ENCODE measurements at places on chromosomes 12 and 14. TPM values are rescaled to one million over a fixed set of nuclear protein-coding genes. Genes with fewer than 3 reads are reported as not detected.

The CLEC6A gene
- total RNA-seq, result not detected

The USP44 gene
- total RNA-seq, result 2.3 TPM

GRCh38 chr12:46535907-46536306 lies 163.3 kb upstream of the SLC38A2 start:
- DNase-seq, result no peak

GRCh38 chr12:67750513-67751183 lies 102.1 kb downstream of the DYRK2 start:
- no peak for DNase-seq

DNA sequence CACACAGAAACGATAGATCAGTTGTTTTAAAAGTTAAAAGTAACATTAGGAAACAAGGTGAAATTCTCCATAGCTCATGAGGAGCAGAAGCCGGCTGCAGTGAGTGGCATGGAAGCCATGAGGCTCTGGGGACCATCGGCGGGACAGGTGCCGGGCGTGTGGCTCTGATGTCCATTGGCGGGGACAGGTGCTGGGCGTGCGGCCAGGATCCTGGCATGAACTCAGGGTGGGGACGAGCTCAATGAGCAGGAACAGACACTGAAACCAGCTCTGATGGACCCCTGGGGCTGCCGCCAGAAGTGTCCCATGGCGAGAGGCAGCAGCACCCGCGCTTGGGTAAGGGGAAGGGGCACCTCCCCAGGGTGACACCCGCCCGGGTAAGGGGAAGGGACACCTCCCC lies 75.1 kb downstream of the NOC4L start:
- no peak for DNase-seq

The KRT77 gene
- total RNA-seq, result not detected

- no peak for DNase-seq
Measured at GRCh38 chr14:36451310-36452065, 68.5 kb downstream of the NKX2-1 start.

The STRAP gene
- total RNA-seq, result 96.4 TPM

DNA sequence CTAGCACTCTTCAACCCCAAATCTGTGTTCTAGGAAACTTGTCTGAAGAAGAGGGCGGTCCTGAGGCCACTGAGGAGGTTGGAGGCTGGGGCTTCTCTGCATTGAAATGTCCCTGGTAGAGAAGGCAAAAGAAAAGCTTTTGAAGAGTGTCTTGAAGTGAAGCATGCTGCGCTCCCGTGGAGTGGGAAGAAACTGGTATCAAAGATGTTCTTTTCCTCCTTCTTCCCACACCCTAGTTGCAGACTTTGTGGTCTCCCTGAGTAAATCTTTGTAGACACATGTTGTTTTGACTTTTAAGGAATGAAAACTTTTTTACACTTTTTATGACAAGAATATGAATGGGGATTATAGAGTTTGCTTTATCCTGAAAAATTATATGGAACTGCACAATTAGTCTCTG lies 59.0 kb upstream of the ANP32D start:
- no peak for DNase-seq

DNA sequence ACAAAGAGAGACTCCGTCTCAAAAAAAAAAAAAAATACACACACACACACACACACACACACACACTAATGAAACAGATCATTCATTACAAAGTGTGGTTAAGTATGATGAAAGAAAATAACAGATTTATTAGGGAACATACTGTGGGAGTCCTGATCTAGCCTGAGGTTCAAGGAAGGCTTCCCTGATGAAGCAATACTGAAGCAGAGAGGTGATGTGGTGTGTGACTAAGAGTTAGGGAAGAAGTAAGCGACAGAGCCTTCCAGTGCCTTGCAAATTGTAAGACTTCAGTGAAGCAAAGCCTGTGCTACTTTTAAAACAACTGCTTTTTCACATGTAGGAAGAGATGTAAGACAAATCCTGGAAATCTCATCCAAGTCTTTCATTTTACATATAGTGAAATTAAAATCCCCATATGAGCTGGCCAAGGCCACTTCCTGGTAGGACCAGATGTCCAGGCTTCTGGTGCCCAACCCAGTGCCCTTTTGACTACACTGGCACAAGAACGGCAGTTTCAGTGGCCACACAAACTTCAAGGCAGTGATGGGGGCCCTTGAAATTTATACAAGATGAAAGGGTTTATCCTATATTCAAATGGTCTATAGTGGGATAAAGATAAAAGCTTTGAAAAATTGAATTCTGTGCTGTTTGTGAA lies 86.2 kb downstream of the STON2 start:
- DNase-seq, result no peak

GRCh38 chr14:77313371-77313770 lies 7.3 kb downstream of the POMT2 start:
- DNase-seq, result no peak

- DNase-seq, result no peak
Measured at GRCh38 chr12:70180130-70180529, 63.1 kb upstream of the CNOT2 start.

DNA sequence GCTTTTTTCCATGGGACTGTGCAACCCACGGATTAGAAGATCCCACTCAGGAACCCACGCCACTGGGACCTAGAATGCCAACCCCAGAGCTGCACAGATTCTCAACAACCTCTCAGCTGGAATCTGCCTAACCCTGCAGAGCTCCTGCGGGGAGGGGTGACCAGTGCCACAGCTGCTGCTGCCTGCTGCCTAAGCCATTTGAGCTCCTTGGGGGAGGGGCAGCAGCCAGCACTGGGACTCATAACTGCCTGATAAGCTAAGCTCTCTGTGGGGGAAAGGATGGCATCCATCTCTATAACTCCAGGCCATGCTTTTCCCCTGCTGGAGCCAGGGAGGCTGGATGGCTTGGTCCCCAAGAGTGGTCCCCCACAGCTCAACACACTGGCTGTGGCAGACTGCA lies 182.8 kb downstream of the SLC5A8 start:
- DNase-seq, result no peak

DNA sequence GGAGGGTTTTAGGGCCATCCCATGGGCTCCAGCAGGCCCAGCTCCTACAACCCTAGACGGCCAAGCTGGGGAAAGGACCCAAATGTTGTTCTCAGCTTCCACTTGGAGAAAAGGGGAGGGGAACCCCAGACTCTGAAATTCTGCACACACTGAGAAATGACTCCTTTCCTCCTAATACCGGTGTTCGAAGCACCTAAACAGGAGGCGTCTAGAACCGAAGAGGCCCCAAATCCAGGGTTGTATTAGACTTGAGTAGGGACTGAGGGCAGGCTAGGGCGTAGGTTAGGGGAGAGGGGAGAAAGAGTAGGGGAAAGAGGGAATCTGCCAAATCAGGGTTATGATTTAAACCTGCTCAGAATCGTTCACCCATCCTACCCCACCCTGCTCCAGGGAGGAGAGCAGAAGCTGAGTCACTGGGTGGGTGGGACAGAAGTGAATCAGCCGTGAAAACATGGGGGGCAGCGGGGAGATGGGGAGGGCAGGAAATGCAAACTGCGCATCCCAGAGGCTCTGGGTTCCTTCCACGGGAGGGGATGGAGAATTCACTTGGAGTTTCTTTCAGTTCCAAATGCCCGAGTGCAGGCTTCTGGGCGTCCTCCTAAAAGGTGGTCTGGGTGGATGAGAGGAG lies 1.0 kb downstream of the IGFBP6 start:
- DNase-seq, result peak; percentile 74

The WSCD2 gene
- not detected for total RNA-seq

The GRIP1 gene
- total RNA-seq, result 12.7 TPM

DNA sequence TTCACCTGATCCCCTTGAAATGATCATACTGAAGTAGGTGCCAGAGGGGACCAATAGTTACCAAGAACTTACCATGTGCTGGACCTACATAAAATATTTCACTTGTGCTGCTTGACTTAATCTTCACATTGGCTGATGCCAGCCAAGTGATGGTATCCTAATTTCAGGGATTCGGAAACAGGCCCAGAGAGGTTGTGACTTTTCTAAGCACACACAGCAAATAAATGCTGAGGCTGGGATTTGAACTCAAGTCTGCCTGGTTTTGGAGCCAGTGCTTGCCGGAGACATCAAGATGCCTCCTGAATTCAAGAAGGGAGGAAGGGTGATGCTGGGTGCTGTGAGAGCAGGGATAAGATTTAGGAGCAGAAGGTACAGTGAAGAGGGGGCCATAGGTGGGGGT lies 173.5 kb upstream of the LHX5 start:
- DNase-seq, result no peak

GRCh38 chr12:6604259-6605029 lies 2.7 kb downstream of the CHD4 start:
- peak; percentile 43 for DNase-seq

DNA sequence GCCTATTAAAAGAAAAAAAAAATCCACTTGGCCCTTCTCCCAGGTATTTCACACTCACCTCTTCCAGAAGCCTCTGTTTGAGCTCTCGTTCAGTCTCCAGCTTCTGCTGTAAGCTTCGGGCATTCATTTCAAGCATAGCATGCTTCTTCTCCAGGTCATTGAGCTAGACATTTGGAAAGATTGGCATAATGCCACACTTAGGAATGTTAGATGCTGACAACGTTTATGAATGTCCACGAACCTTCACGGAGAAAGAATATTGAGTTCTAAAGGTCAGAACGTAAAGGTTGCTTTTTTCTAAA lies 60.5 kb downstream of the PRKAB1 start:
- DNase-seq, result no peak

- no peak for DNase-seq
Measured at GRCh38 chr12:64293654-64294364, 71.7 kb upstream of the KICS2 start.

The RNU4-1 gene
- total RNA-seq, result 1,261 TPM

GRCh38 chr14:94164685-94165431 lies 9.3 kb upstream of the PPP4R4 start:
- DNase-seq, result no peak

The KLRK1 gene
- total RNA-seq, result 0.65 TPM

- DNase-seq, result no peak
Measured at GRCh38 chr12:48728807-48729206, 12.3 kb upstream of the CCNT1 start.

DNA sequence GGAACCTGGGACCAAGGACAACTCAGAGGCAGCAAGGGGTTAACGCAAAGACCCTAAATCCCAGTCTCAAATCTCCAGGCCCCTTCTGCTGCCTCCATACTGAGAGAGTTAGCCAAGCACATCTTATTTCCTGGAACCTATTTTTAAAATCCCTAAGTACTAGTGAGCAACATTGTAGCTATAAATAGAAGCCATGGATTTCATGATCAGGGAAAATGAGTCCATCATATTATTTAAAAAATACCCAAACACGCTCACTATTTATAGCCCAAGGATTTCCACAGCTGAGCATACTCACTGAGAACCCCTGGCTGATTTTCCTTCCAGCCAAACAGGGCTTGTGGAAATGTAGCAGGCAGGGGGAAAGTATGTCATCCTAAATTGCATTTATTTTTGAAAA lies 19.4 kb upstream of the TUNAR start:
- no peak for DNase-seq

The CCNT1 gene
- total RNA-seq, result 21.2 TPM

GRCh38 chr14:55450987-55451386 lies 10.6 kb upstream of the TBPL2 start:
- no peak for DNase-seq

GRCh38 chr12:18951218-18951617 lies 178.3 kb upstream of the PLEKHA5 start:
- DNase-seq, result no peak

DNA sequence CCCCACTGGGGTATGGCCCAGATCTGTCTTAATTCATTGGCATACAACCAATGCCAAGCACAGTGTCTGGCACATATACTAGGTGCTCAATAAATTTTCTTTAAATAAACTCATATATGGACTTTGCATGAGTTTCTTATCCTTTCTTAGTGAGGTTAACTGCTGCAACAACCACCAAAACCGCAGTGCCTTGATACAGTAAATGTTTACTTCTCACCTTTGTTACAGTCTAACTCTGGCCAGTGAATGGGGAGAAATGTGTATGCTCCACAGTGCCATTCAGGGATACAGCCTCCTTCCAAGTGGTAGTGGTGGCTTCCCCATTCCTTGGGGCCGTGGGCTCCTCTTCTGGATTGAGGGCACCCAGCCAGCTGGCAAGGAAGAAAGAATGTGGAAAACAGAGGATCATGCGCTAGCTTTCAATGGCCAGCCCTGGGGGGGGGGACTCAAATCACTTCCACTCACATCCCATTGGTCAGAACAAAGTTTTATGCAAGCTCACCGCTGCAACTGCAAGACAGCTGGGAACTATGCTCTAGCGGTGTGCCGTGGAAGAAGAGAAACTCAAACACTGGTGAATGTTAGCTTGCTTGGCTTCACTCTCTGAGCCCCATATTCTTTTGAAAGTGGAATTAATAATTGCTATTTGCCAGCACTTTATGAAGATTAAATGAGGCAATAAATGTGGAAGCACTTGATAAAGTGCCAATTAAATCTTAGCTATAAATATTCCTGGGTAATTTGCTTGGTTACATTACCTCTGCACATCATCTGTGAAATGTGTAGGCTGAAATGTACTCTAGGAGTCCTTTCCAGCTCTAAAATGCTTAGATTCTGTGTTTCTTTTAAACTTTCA lies 51.0 kb upstream of the SOCS2 start:
- no peak for DNase-seq

DNA sequence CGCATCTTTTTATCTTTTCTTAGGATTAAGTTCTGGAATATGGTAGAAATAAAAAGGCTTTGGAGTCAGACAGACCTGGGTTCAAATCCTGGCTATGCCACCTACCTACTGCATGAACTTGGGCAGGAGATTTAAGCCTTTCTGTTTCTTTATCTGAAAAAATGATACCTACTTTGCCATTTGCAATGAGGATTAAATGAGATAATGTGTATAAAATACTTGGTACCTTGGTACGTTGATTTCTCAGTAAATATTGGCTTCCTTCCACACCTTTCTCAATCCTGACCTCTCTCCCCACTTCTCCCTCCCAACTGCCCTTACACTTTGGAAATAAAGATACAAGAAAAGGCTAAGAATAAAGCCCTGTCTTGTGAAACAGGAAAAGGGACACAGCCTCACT lies 172.6 kb downstream of the PAX9 start:
- no peak for DNase-seq

DNA sequence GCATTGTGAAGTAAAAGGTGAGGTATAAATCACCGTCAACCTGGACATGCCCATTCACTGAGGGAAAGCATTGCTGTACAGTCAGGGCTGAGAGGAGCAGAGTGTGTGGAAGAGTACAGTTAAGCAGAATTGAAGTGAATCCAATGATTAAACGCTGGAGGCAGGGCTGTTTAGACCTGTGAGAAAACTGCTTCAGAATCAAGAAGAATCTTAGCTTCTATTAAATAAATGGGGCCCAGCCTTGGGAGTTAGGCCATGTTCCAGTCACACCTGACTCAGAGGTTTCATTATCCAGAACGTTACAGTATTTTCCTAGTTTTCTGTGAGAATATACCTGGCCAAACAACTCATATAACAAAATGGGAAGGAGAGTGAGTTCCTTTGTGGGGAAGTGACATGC lies 86.9 kb downstream of the ATP23 start:
- no peak for DNase-seq

GRCh38 chr14:59333668-59334067 lies 131.5 kb downstream of the GPR135 start:
- no peak for DNase-seq

GRCh38 chr12:103020839-103021238 lies 63.4 kb downstream of the ASCL1 start:
- DNase-seq, result no peak

DNA sequence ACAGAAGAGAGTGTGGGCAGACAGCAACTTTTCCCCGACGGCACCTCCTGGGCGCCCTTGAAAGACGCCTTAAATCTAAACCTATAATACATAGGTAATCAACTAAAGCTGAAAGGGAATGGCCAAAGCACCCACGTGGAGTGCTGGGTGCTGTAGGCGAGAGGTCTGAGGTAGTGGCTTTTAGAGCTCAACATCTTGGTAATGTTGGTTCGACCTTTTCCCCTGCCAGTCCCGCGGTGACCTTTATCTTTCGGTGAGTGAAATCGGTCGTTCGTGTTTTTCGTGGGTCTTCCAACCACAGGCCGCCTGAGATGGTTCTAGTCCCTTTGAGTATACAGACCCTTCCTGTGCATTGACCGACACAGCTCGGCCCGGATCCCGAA lies 9.1 kb downstream of the OR6S1 start:
- DNase-seq, result no peak

Measured in left cardiac atrium (tissue), 4 donors.